Hematopoietic multipotent progenitor cell (in vitro differentiated cells): ENCODE measurements at places on chromosomes 1 and 21.

- DNase-seq: no peak
These were observed 3.0 kb downstream of the SDF4 start for GRCh38 chr1:1228596-1229321.

DNA sequence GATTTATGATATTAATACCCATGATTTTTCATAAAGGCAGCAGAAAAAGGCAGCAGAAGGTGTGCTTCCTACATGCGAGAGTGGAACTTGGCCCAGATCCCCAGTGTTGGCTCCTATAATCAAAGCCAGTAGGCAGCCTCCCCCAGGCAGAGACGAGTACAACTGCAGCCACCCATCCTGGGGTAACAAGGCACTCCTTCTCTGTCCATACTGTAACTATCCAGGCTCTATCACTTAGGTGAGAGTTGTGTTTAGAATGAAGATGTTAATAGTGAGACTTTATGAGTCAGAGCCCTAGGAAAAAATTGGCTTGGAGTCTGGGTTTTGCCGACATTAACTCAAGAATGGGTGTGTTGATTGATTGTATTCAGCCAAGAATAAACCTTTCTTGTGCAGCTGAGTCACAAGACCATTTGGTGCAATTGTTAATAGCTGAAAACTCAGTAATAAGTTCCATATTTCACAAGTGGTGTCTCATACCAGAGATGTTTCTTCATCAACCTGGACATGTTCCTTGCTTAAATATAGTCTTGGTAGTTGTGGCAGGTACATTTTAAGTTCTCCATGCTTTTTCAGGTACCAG lies 322.3 kb downstream of the DUSP10 start:
- DNase-seq: no peak

DNA sequence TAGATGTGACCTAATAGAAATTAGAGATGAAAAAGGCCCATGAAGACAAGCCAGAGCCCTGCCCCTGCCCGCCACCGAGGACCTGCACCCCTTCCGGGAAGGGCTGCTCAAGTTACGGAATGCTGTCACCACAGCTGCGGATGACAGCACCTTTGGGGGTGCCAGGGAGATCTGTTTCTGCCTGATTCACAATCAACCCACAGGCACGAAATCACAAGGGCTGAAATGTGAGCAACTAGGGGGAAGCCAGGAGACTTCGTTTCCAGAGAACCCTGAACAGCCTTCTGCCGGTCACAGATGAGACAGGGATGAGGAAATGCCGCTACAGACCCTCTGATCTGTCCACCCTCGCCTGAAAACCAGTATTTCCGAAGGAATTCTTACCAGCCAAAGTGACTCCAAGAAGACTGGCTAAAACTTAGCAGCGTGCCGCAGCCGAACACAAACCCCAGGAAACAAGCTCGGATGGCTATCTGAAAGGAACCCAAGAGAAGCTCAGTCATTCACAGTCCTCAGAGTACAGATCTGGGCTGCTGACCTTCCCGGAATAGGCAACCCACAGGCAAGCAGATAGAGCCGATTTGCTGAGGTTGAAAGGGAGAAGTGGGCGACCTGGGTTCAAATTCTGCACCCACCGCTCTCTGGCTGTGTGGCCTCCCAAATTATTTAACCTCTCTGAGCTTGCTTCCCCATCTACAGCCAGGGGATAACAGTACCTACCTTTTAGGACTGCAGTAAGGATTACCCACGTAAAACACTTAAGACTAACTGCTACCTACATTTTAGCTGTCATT lies 1.1 kb downstream of the ICMT start:
- no peak for DNase-seq

DNA sequence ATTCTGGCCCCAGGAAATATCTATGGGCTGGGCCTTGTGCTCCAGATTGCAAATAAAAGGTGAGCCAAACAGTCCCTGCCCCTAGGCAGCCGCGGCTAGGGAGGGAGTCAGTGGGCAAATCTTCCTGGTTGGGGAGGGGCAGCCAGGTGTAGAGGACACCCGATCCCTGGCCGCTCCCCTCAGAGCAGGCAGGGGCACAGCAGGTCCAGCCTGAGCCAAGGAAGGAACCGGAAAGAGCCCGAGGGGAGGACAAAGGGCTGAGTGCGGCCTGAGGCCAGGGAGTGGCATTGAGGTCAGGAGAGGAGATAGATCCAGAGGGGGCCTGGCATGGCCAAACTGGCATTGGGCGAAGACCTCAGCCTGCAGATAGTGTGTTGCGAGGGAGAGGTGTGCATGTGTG lies 36.6 kb upstream of the ARF1 start:
- DNase-seq: no peak

GRCh38 chr1:36831186-36831810 lies 203.0 kb downstream of the GRIK3 start:
- no peak for DNase-seq

DNA sequence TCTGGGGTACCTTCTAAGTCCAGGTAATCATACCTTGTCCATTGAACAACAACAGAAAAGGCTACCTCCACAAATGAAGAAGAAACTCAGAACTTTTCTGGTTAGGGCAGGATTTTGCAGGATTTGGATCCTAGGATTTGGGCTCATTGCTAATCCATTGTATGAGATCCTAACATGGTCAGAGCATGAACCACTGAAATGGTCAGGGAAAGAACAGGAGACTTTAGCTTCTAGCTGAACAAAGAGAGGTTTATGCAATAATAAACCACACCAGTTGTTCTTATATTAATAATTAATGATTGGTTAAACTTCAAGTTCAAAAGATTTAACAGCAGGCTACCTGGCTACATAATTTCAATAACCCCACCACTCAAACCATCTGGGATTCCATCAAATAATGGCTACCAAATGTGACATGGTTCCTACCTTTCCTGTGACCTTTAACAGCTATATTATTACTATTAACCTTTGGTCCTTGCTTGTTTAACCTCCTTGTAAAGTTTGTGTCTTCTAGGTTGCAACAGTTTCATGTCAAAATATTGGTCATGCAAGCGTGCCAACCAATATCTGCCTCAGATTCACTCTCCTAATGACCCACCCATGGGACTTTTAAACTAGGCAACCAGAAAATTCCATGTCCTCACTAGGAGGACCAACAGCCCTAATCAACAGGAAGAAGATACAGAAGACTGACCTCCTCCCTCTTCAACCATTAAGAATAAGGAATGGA lies 60.6 kb upstream of the USH2A start:
- no peak for DNase-seq

DNA sequence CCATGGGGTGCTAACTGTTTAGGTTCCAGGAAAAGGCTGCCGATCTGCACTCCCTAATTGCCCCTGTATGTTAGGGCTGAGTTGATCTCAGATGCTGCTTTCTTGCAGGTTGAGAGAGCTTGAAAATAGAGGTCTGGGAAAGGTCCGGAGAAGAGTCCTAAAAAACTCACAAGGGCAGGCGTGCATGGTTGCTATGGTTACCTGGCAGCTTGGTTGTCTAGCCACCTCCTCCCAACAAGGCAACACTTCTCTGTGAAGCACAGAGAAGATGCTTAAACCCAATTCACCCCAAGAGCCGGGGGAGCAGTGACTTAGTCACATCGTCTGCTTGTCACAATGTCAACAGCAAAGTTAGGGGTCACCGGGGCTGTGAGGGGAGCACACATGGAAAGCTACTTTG lies 31.0 kb upstream of the LRRC52 start:
- DNase-seq: no peak
